ENCODE measurements at places on chromosomes 5 and 9.

- DNase-seq = no peak
Measured at GRCh38 chr9:123345567-123345955, 10.4 kb upstream of the CRB2 start.

DNA sequence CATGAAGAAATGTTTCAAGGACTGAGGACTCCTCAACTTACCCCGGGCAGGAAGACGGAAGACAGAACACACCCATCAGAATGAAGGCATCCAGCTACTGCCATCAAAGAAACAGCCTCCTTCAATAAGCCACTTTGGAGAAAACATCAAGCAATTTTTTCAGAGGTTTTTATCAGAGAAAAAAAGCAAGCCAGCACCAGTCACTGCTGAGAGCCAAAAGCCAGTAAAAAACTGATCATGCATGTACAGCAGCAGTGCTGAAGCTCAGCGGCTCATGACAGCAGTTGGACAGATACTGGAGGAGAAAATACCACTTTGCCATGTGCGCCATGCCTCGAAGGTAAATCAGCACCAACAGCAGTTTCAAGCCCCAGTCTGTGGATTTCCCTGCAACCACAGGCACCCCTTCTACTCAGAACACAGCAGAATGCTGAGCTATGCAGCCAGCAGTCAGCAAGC is 10.1 kb upstream of the ZNF484 start:
- DNase-seq = no peak

GRCh38 chr5:76479973-76480667 is 77.0 kb downstream of the IQGAP2 start:
- no peak for DNase-seq

GRCh38 chr5:51271261-51271660 is 112.0 kb upstream of the ISL1 start:
- no peak for DNase-seq

DNA sequence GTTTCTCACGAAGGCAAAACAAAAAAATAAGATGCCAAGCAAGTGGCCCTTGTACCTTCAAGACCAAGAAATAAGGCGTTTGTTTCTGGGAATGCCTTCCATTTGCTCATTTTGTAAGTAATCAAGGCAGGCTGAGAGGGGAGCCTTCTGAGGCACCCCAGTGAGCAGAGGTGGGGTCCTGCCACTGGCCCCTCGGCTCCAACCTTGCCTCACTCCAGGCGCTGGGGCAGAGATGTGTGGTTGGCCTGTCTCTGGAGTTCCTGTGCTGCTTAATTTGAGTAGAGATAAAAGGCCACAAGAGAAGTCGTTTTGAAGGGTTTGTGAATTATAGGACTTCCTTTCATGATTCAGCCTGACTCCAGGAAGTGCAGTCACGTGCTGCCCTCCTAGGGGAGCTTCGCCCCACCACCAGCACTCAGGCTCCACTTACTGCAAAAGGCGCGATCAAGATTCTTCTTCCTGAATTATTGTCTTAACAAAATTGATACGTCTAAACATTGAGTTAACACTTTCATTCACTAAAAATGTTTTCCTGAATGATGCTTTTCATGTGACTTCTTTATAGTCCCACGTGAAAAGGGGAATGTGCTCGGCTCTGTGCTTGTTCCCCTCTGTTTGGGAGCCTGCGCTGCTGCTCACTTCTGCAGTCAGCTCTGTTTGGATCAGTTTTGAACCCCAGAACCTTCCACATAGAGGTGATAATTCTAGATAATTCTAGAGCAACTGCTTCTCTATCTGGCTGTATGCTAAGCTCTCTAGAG is 13.7 kb downstream of the SYK start:
- DNase-seq = peak; percentile 43

DNA sequence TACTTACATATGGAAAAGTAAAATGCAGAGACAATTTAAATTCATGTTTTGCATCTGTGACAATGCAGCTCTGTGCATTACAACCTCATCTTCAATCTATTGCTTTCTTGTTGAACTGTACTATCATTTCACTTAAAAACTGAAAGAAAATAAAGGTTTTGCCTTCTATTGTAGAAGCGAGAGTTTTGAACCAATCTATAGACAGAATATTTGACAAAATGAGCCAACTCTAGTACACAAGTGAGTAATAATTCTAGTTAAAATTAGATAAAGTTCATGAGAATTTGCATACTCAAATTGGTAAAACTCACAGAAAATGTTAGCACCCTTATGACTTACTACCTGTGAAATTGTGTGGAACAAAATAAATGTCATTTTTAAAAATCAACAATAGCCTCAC is 123.7 kb downstream of the EDIL3 start:
- no peak for DNase-seq

- DNase-seq = peak; percentile 4
Measured at GRCh38 chr9:2257248-2257929, 242.2 kb downstream of the SMARCA2 start.

Data from NCI-H2029 treated with DMSO at 0.1 percent for 48 hours (cell line).